CD8-positive, alpha-beta memory T cell (primary cell): ENCODE measurements at places on chromosomes 1 and 21. TPM values are rescaled to one million over a fixed set of nuclear protein-coding genes. Genes with fewer than 3 reads are reported as not detected.

DNA sequence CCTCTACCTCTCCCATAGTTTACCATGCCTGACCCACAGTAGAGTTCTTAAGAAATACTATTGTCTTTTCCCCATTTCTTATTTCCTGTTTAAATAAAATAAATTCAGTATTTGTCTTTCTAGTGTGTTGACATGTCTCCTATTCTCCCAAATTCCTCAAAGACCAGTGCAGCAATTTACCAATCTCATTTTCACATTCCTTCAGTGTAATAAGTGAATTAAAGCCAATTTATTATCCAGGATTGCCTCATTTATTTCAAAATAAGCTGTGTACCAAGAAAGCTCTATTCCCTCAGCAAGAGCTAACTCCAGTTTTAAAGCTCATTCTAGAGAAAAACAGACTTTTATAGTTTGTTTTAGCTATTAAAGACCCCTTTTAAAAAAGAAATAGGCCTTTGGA, 49.9 kb downstream of the DISC1 start:
- H3K27me3 ChIP-seq = no peaks in the 10 kb centered on the region
- peaks cover 16% of the 10 kb centered on the region for H3K4me1 ChIP-seq
- no peak overlapping the region for H3K4me3 ChIP-seq
- no peak for DNase-seq
- no peak overlapping the region for H3K27ac ChIP-seq

The ADCY10 gene
- not detected for total RNA-seq

- H3K27ac ChIP-seq = no peak overlapping the region
- H3K4me1 ChIP-seq = peaks cover 19% of the 10 kb centered on the region
- no peak overlapping the region for H3K4me3 ChIP-seq
- H3K36me3 ChIP-seq = no peaks in the 10 kb centered on the region
- H3K27me3 ChIP-seq = no peaks in the 10 kb centered on the region
- DNase-seq = no peak
These were observed 23.2 kb downstream of the PLCH2 start for GRCh38 chr1:2499260-2499659.

DNA sequence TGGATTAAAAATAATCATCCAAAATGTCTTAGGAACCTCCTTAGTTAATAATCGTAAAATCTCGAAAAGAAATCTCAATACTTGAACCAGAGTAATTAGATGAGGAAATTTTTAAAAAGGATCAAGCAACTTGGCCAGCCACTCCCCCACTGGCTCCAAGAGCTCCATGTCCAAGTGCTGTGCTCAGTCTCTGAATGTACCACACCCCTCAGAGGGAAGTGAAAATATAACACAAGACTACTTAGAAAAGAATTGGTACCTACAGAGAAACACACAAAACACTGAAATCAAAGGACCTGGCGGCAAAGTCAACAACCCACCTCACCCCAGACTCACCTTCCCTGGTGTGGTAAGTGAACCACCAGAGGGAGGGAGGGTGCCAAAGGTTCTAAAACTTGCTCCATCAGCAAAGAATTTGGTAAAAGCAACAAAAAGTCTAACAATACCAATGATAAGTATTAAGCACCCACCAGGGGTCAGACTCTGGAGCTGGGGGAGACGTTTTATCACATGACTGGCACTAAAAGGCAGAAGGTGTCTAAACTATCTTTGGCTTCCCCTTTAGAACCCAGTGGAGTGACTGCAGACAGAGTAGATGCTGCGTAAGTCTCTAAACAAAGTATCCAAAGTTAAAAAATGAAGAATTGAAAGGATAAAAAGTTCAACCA, 14.0 kb downstream of the LBR start:
- no peak for DNase-seq
- no peak overlapping the region for H3K27ac ChIP-seq
- H3K4me1 ChIP-seq = no peaks in the 10 kb centered on the region

GRCh38 chr21:46639489-46640386, 4.3 kb downstream of the PRMT2 start:
- H3K4me1 ChIP-seq = peaks cover 45% of the 10 kb centered on the region
- no peak overlapping the region for H3K27ac ChIP-seq
- H3K27me3 ChIP-seq = no peaks in the 10 kb centered on the region
- H3K36me3 ChIP-seq = peaks cover 21% of the 10 kb centered on the region
- no peak for DNase-seq

The SUSD4 gene
- total RNA-seq = 0.18 TPM

DNA sequence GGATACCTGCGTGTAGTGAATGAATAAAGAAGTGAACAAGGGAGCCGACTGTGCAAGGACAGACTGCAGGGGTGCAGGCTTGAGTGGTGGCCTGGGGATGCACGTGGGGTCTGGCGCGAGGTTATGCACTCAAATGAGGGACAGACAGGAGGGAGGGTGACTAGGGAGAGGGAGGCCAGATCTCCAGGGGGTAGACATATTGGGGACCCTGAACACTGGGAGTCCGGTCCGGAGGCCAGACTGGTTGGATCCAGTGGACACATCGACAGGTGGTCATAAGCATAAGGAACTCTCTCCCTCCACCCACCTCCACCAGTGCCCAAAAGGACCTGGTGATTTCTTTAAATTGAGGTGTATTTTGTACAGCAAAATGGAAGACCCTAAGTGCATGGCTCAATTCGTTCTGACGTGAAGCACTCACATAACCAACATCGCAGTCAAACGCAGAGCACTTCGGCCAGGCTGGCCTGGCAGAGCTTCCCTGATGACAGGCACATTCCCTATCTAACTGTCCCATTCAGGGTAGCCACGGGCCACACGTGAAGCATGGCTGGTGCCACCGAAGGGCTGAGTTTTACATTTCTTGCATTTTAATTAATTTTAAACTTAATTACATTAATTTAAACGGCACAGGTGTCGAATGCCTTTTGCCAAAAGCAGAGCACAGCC, 14.0 kb downstream of the WNT3A start:
- H3K27ac ChIP-seq = no peak overlapping the region
- H3K4me3 ChIP-seq = no peak overlapping the region
- no peaks in the 10 kb centered on the region for H3K4me1 ChIP-seq
- no peaks in the 10 kb centered on the region for H3K36me3 ChIP-seq

GRCh38 chr1:201065686-201066085, 42.2 kb upstream of the KIF21B start:
- no peak overlapping the region for H3K27ac ChIP-seq
- H3K4me1 ChIP-seq = no peaks in the 10 kb centered on the region
- H3K27me3 ChIP-seq = no peaks in the 10 kb centered on the region
- DNase-seq = no peak

- no peak overlapping the region for H3K27ac ChIP-seq
- DNase-seq = no peak
These were observed 105.3 kb downstream of the PTGS2 start for GRCh38 chr1:186574926-186575325.

The TEDDM1 gene
- total RNA-seq = not detected

The PTBP2 gene
- total RNA-seq = 12.0 TPM

DNA sequence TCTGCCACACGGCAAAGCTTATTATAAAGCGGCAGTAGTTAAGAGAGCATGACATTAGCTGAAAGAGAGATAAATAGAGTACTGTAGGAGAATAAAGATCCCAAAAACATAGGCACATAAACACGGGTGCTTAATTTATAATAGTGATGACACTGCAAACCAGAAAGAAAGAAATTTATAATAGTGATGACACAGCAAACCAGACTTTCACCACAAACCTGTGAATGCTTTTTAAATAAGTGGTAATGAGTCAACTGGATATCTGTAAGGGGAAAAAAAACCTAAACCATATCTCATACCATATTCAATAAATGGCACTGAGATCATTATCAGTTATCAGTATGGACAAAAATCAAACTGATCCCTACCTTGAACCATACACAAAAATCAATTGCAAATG, 25.5 kb downstream of the USP1 start:
- H3K4me1 ChIP-seq = no peaks in the 10 kb centered on the region
- DNase-seq = no peak
- no peak overlapping the region for H3K4me3 ChIP-seq

- DNase-seq = no peak
- no peak overlapping the region for H3K4me3 ChIP-seq
These were observed 42.6 kb downstream of the CFAP57 start for GRCh38 chr1:43214501-43215444.

DNA sequence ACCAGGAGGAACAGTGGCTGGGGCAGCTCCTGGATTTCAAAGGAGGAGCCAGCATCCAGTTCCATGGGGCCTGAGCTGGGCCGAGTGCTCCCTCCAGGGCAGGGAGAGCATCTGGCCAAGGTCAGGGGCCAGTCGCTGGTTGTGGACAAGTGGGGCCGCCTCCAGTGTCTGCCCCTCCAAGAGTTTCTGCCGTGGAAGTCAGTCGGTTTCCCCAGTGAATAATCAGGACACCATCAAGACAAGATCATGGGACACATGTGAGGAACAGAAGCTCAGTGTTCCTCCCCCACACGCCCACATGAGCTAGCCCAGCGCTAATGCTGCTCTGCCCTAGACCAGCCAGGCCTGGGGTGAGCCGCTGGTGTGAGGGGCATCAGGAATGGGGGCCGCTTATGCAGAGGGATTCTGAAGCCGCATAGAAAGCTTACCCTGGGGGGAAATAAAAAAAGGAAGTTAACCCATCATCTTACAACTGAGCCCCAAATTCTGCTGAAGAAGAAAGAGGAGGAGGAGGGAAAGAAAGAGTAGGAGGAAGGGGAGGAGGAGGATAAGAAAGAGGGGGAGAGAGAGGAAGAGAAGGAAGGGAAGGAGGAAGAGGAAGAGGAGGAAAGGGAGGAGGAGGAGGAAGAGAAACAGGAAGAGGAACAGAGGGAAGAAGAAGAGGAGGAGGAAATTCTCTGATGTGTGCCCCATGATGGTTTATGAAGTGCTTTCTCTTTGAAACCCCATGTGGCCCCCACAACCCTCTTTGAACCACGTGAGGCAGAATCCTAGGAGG, 198.4 kb downstream of the MATN1 start:
- H3K27ac ChIP-seq = no peak overlapping the region
- no peaks in the 10 kb centered on the region for H3K4me1 ChIP-seq
- H3K36me3 ChIP-seq = no peaks in the 10 kb centered on the region
- H3K4me3 ChIP-seq = no peak overlapping the region
- no peaks in the 10 kb centered on the region for H3K27me3 ChIP-seq
- no peak for DNase-seq

DNA sequence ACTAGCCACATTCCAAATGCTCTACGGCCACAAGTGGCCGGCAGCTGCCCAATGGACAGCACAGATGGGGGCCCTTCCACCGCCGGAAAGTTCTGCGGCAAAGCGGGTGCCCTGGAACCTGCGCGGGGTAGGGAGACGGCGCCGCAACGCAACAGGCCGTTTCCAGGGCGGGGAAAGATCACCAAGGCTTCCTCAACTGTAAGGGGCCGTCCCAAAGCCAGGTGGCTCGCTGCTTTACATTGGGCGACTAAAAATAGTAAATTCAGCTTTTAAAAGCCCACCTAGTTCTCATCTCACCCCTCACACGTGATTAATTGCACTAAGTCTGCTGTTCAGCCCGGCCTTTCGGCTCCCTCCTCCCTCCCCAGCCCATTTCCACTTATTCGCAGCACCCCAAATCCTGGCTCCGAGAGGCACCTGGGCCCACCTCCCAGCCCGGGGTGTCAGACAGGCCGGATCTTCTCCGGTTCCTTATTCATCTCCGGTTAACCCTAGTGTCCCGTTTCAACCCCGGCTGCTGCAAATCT, 643 bp downstream of the CFAP298 start:
- peak overlapping the region; percentile 97 for H3K4me3 ChIP-seq
- peaks cover 5% of the 10 kb centered on the region for H3K36me3 ChIP-seq
- peaks cover 13% of the 10 kb centered on the region for H3K4me1 ChIP-seq
- H3K27me3 ChIP-seq = no peaks in the 10 kb centered on the region
- H3K27ac ChIP-seq = peak overlapping the region; percentile 97

DNA sequence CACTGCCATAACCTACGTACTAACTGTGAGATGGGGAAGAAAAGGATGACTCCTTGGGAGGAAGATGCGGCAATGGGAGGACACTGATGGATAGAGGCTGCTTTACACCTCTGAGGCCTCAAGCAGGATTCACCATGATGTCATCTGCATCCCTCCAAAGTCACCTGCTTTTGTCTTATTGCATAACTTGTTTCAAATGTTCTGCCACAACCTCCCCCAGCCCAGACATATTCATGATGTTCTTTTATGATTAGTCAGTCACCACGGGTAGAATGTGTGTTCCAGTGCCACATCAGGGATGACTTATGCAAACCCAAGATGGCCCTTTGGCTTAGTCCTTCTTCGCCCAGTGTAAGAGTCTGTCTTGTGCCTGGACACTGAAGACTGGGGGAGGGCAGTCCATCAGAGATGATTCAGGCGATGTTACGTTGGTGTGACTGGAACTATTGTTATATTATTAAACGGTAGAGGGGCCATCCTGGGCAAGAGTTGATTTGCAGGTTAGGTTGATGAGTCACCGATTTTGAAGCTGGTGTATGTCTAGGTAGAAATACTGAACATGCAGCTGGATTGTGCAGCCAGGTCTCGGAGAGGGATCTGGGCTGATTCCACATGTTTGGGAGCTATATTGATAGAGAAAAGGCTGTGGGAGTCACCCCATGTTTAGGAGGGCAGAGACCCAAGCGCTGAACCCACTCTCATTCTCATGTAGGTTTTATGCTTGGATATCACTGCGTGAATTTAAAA, 32.6 kb downstream of the RYR2 start:
- H3K36me3 ChIP-seq = no peaks in the 10 kb centered on the region
- H3K4me1 ChIP-seq = no peaks in the 10 kb centered on the region
- H3K4me3 ChIP-seq = no peak overlapping the region
